Activated naive CD8-positive, alpha-beta T cell treated with anti-CD3 and anti-CD28 coated beads, Interleukin-2, amount 50 U/mL, for 24 hours (primary cell): ENCODE measurements at places on chromosomes 3 and 15.

- DNase-seq, result no peak
Observed at GRCh38 chr15:89186803-89187202, 34.6 kb downstream of the RLBP1 start.

DNA sequence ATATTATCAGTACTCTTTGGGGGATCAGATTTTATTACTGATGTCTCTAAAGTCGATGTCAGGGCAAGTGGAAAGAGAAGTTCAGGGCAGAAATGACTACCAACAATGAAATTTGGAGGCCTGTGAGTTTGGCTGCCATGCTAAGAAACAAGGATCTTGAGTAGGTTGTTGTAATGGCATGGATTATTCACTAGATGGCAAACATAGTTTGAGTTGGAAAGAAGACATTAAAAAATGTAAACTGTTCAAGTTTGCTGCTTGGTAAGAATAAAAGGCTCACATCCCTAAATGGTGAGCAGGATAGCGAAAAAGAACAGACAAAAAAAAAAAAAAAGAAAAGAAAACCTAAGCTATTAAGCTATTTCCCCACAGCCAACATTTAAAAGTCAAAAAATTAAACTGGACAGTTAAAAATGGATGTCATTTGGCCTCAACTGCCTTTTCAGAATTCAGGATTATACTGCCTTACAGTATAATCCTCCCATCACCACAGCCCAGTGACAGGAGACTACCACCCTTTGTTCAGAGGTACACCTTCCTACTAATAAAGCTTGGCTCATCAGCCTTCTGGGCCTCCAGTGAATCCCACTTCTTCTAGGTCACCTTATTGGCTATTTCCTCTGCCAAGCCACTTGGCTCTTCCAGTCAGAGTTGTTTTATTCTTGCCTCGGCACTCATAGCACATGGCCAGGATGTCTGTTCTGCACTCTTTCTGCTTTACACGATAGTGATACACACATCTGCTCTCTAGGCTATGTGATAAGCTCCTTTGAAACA is 163.7 kb downstream of the PLD1 start:
- no peak for DNase-seq

DNA sequence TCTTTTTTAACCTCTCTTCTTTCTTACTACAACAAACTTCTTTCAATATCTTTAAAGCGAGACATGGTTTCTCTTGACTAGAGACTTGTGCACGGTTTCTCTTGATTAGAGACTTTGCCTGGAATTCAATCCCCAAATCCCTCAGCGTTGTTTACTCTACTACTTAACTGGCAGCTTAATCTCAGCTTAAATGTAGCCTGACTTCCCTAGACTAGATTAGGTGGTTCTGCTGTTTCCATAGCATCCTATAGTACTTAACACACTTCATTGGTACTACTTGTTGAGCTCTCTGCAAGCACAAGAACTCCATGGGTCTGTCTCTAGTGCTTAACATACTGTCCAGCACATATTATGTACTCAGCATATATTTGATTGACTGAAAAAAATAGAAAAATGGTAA is 168.2 kb upstream of the GPR149 start:
- no peak for DNase-seq

GRCh38 chr3:9340472-9340902 is 22.4 kb upstream of the THUMPD3 start:
- no peak for DNase-seq

DNA sequence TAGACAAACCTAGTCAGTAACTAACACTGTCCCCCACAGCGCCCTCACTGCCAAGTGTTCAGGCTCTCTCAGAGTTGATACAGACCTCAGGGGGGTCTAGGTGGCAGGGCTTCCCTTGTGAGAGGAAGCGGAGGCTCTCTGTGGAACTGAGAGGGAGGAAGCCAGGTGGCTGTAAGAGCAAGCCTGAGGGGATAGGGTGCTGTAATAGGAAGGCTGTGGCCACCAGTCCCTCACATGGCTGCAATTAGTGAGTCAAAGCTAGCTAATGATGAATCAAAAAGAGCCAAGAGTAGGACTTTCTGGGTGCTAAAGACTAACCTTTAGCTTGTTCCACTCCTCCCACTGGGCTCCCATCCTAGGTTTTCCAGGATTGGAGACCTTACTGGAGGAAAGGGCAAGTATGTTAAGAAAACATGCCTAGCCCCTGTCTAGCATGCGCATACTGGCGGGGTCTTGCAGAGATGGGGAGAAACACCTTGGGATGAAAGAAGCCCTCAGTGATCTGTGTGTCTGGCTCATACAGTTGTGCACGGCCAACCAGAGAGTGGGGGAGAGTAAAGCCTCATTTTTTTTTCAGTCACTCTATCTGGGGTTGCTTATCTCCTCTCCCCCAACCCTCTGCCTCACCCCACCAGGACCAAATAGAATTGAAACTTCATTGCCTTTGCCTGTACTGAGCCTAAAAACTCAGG is 13.3 kb upstream of the SOX2 start:
- no peak for DNase-seq

GRCh38 chr15:83545804-83546511 is 98.8 kb downstream of the SH3GL3 start:
- DNase-seq, result no peak

DNA sequence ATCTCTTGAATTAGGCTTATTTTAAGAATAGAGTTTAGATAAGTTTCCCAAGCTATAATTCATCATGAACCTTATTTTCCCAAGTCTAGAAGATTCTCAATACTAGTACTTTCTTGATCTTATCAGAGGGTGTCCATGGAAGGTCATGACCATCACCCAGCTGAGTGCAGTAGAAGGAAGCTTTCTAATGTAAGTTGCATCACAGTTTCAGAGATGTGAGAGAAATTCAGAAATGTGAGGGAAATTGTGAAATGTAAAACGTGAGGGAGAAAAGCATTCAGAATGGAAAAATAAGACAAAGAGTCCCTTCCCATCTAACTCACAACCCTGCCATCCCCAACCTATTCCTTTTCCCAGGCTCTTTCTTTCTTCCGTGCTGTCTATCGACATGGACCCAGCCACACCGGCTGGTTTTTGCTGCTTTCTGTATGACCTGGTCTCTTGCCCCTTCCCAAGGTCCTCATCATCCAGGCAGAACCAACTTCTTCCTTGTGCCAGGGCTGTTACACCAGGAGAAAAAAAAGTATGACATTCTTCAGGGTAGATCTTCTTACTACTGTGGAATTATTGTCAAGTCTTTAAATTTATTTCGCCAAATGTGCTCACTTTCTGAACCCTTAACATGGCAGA is 6.7 kb downstream of the CAPN3 start:
- no peak for DNase-seq

GRCh38 chr15:45378149-45378912 is at the start of gene GATM:
Gene GATM (minus strand): TSS chr15:45378544. CDS start chr15:45378453, 91 bp downstream.
- peak; percentile 59 for DNase-seq

DNA sequence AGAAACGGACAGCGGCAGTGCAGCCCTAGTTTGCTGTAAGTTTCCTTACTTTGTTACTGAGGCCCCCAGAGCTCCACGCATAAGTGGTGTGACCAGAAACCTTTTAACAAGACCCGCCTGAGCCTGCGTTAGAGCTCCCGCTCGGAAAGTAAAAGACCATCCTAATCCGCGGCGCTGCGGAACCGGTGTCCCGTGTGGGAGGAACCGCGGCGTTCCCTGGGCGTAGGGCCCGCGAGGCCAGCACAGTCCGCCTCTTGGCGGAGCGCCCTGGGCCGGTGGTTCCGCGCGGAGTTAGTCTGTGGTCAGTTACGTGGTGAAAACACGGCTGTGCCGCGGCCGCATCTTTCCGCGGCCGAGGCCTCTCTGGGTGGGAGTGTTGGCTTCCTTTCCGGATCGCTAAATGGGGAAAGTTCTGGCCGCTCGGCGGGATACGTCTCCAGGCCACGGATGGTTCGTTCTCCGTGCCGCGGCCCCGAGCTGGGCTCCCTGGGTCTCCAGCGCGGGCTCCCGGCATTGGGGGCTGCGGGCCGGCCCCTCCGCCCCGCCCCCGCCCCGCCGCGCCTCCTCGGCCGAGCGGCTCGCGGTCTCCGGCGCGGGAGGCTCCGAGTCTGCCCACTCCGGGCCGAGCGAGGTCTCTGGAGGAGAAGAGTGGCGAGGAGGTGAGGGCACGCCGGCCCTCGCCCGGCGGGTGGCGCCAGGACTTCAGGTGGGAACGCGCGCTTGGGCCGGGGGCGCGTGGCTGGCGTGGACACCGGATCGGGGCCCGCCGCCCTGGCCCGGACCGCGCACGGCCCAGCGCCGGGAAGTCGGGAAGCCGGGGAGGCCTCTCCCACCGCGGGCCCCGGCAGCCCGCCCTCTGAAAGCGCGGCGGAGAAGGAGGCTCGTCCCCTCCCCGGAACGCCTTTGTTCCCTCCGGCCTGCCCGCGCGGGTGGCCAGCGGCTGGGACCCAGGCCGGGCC is 754 bp downstream of the B3GNT5 start:
- DNase-seq, result peak; percentile 40

GRCh38 chr3:115651087-115651486 is 27.8 kb downstream of the GAP43 start:
- no peak for DNase-seq

DNA sequence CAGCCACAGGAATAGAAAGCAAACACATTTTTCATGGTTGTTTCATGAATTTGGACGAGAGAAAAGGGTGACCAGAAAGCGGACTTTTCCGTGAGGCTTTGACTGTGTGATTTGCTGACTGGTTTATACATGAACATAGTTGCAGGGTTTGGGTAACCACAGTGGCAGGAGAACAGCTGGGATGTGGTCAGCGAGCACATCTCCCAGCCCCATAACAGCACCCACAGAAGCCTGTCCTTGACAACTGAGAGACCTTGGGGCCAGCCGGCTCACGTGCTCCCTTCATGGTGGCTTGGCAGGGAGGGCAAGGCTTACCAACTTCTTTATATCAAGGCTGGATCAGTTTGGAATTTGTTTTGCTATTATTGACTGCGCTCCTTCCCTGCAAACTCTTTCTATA is 13.2 kb upstream of the RGMA start:
- no peak for DNase-seq

GRCh38 chr15:63939531-63940130 is 105.9 kb upstream of the HERC1 start:
- DNase-seq, result no peak

- no peak for DNase-seq
Observed at GRCh38 chr3:13537909-13538296, 11.0 kb upstream of the FBLN2 start.

DNA sequence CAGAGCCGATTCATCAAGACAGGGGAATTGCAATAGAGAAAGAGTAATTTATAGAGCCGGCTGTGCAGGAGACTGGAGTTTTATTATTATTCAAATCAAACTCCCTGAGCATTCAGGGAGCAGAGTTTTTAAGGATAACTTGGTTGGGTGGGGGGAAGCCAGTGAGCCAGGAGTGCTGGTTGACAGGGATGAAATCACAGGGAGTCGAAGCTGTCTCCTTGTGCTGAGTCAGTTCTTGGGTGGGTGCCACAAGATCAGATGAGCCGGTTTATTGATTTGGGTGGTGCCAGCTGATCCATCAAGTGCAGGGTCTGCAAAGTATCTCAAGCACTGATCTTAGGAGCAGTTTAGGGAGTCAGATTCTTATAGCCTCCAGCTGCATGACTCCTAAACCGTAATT is 95.4 kb upstream of the CCDC80 start:
- DNase-seq, result no peak

GRCh38 chr3:45868213-45868612 is 18.1 kb upstream of the CCR9 start:
- DNase-seq, result no peak

GRCh38 chr15:70519004-70519365 is 244.4 kb downstream of the UACA start:
- no peak for DNase-seq

- no peak for DNase-seq
Observed at GRCh38 chr3:169836078-169836941, 23.6 kb upstream of the LRRC34 start.

DNA sequence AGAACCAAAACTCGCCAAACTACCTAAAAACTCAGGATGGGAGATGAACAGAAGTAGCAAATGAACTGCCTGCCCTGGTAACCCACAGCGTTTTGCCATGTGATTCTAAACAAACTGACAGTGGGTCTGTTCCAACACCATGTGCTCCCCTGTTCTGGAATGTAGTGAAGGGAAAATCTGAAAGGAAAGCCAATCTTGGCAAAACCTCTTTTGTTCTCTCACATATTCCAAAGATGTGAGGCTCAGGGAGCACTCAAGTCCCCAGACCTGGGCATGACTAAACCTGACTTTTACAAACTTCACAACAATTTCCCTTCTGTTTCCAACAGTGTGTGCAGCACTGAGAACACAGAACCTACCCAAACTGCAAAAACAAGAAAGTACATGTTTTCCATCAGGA is 116.1 kb downstream of the IMPG2 start:
- no peak for DNase-seq

- DNase-seq, result no peak
Observed at GRCh38 chr15:43103907-43104306, 1.9 kb downstream of the UBR1 start.

DNA sequence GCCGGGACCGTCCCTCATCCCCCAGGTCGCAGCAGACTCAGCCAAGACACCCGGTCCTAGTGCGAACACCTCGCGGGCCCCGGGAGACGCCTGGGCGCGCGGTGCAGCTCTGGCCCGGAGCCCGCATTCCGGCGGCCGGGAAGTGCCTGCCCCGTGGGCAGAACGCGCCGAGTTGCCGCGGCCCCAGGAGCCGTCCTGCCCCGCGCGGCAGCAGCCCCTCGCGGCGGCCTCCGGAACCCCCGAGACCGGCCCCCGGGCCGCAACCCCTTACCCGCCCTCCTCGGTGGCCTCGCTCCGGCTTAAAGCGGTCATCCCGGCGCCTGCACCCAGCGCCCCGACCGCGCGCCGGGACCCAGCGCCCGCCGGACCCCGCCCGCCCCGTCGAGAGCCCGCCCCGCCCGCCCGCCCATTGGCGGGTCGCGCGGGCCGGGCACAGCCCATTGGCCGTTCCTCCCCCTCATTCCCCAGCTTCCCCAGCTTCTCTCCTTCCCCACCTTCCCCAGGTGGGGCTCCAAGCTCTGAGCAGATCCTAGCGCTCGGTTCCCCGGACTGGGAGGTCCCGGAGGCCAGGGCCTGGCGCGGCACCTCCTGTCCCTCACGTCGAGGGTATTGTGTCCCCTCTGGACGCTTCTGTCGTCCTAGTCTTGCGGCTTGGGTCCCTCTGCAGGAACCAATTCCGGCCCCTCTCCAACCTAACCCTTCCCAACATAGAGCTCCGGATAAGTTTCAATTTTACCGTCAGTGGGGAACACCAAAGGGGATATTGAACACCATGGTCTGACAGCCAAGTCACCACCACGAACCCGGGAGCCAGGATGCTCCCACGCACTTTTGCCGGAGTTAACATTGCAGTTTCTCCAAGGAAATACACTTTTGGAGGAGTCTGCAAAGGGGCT is at the start of gene GRAMD2A:
TSS of gene GRAMD2A (minus strand) at position 328 of the 896 bp plus-strand sequence.
- DNase-seq, result peak; percentile 54

GRCh38 chr3:97689962-97690361 is 74.6 kb upstream of the ARL6 start:
- DNase-seq, result no peak

DNA sequence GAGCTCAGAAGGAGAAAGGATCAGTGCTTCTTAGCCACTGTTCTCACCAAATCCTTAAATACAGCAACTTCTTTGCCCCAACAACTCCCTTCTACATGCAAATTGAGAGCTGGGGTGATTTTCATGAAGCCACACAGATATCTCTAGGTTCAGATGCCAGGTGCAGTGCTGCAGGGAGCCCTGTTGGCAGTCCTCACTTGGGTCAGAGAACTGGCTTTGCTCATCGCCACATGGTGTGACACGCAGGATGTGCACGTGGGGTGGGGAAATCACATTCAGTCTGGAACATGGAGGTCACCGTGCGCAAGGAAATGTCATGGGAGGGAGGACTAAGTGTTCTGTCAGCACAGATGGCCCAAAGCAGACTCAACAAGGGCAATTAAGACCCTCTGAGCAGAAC is 103.8 kb downstream of the WDR76 start:
- no peak for DNase-seq

- DNase-seq, result peak; percentile 43
Observed at GRCh38 chr3:42300013-42300412, 34.0 kb upstream of the CCK start.
